ENCODE measurements at places on chromosomes 2 and 18. TPM values are rescaled to one million over a fixed set of nuclear protein-coding genes. Genes with fewer than 3 reads are reported as not detected.
A peak's percentile ranks its signal among the peaks of the same experiment; 100 is the strongest.

Gene SH2D6
- 1.1 TPM for total RNA-seq

Gene SERPINB4
- total RNA-seq, result not detected

Gene CRYBA2
- not detected for total RNA-seq

Gene GRHL1
- 0.76 TPM for total RNA-seq

Gene RNPEPL1
- total RNA-seq, result 98.0 TPM

Gene ADD2
- total RNA-seq, result 22.3 TPM

Gene UPP2
- total RNA-seq, result not detected

Gene SELENOI
- total RNA-seq, result 20.0 TPM

Gene EMILIN2
- 48.2 TPM for total RNA-seq

Gene AOX1
- total RNA-seq, result 0.07 TPM

DNA sequence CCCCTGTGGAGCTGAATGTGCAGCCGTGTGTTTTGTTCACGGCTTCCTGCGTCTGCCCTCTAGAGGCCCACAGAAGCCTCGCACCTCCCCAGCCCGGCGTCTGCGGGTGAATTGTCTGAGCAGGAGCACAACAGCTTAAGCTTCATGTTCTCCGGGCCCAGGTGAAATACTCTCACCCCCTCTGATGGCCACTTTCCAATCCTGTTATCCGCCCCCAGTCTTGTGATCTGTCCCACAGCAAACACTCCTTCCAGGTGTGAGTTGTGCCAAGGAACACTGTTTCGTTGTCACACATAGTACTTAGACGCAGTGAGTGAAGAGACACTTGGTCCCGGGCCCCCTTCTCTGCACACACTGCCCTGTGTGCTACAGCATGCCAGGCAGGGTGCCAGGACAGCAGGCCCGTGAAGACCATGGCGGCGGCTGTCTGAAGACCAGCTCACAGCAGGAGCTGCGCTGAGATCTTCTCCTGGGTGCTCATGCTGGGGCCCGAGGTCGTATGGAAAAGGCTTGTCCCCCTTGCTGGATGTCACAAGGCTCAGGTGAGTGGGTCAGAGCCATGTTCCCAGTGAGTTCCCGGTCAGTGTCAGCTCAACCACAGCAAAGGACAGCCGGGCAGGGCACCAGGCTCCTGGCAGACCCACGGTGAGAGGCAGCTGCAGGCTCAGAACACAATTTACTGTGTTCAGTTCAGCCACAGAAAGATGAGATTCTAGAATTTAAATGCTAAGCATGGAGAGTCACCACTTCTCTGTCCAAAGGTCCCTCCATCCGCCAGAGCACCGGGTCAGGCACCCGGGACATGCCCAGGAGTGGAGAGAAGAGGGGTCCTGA, 6.8 kb upstream of the PXDN start:
- DNase-seq, result peak; percentile 60

DNA sequence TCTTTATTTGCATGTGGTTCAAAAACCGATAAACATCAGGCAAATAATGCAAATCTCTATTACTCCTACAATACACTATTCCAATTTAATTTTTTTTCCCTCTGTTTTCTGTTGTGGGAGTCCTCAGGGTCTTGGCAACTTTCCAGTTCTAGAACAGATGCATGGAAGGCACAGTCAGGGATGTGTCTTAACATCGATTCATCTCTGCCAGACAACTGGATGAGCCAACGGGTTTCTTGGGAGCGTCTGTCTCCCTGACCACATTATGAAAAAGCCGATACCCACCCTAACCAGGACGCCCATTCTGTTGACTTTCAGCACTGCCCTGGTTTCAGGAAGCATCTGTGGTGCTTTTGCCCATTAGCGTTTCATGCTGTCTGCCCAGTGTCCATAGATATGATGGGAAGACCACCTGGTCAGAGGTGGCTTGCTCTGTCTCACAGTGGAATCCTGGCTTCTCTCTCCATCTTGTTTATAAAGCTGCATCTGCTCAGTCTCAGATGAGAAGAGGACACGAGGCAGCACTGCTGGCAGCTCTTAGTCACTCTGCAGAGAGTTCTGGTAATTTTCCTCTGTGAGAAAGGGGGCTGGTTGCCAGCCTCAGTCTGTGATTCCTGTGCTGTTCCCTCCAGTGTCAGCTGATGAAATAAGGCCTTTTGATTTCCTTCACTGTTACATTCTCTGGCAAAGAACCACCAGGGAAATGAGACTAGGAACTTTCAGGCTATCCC, 57.9 kb upstream of the KCNE4 start:
- DNase-seq, result no peak

- DNase-seq, result no peak
Measured at GRCh38 chr2:1591461-1591770, 152.9 kb downstream of the PXDN start.

DNA sequence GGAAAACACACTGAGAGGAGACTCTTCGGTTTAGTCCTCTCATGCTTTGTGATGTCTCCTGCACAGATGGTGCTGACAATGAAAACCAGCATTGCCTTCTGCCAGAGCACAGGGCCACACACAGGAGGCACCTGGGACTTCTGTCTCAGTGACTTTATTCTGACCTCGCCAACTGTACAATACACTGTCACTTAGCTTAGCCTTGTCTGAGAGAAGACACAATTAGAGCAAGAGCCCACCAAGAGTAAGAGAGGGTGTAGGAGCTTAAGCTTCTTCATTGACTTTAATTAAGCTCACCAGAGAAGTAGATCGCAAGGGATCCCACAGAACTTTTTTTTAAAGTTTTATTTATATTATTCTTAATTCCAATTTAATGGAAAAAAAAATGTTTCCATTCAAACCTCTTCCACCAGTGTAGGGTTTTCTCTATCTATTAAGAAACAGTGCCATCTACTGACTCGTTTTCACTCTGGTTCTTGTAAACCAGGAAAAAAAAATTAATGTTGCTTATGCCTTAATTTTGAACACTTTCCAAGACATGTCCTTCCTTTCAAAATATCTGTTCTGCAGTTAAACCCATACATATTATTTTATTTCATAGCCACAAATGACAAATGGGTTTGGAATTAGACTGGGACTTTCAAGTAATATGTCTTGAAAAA, 42.4 kb upstream of the DDX18 start:
- DNase-seq, result no peak

- no peak for DNase-seq
Measured at GRCh38 chr2:66587216-66587615, 152.3 kb downstream of the MEIS1 start.

DNA sequence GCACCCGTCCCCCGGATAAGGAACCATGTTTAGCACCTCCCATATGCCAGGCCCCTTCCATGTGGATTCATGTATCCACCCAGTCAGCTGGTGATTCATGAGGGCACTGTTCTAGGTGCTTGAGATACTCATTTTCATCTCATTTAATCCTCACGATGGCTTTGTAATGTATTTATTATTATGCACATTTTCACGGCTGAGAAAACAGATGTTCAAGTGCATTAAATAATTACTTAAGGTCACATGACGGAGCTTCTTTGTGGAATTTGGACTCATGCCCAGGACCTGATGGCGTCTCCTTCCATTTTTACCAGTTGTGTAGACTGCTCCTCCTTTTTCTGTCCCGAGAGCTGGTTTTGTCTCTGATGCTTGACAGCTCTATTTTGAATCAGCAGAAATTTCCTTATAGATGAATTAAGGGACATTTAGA, 72.2 kb upstream of the RBM44 start:
- DNase-seq, result no peak

DNA sequence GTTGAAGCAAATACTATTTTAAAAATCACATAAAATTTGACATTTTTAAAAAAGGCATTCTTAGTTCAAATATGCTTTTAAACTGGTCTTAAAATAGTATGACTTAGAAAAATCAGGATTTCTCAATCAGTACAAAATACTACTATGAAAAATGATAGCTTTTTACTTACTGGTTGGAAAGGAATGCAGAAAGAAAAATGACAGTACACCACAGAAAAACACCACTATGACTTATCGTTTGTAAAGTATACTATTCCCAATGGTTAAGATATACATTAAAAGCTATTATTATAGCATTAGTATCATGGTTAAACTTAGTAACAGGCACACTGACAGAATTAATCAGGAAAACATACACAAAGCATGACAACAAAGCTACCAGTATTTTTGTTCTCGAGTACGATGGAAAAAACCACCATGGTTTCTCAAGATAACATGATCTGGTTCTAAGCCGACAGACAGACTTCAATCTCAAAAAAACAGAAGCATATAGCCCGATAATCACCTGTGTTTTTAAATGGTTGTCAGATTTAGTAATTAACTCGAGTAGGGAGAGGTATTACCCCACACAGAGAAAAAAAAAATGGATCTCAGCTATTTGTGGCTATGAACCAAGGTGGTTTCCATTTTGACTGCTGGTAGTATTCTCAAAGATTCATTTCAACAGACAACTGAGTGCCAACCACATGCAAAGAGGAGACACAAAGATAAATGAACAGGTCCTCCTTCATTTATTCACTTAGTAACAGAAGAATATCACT, 39.1 kb downstream of the CUL3 start:
- DNase-seq, result no peak

GRCh38 chr18:73782405-73782804, 365.2 kb downstream of the FBXO15 start:
- no peak for DNase-seq

DNA sequence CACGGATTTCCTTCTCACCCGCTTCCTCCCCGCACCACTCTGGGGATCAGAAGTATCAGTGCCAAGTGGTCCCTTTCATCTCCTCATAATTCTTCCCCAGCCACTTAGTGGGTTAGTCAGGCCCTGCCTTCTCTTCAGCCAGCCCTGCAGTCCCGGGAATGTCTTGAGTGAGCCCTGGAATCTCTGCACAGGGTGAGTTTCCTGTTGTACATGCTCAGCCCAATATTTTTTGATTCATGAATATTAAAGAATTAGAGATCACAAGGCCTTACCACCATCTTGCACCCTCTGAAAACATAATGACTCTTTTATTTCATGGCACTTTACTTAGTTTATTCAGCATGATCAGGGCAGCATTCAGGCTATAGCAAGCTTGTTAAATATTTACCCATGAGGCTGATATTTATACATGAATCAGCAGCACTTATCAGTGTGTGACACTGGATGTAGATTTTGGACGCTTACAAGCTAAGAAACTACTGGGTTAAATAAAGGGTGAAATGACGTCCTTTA, 159.4 kb upstream of the FOSL2 start:
- no peak for DNase-seq

- no peak for DNase-seq
Measured at GRCh38 chr2:199606193-199606780, 148.5 kb upstream of the SATB2 start.

DNA sequence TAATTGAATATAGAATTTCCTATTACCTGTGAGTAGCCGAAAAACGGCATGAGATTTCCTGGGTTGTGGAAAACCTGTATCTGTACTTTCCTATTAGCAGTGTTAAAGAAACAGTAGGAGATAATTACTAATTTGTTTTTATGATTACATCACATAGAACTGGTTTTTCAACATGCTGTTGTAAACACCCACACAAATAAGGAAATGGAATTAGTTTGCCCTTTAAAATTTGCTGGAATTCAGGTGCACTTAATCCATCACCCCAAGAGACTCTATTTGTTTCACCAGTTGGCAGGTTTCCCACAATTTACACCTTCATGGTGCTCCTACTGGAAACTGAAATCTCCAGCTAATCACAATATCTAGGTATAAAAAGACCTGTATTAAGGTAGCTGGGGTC, 274.1 kb upstream of the SLC8A1 start:
- no peak for DNase-seq

DNA sequence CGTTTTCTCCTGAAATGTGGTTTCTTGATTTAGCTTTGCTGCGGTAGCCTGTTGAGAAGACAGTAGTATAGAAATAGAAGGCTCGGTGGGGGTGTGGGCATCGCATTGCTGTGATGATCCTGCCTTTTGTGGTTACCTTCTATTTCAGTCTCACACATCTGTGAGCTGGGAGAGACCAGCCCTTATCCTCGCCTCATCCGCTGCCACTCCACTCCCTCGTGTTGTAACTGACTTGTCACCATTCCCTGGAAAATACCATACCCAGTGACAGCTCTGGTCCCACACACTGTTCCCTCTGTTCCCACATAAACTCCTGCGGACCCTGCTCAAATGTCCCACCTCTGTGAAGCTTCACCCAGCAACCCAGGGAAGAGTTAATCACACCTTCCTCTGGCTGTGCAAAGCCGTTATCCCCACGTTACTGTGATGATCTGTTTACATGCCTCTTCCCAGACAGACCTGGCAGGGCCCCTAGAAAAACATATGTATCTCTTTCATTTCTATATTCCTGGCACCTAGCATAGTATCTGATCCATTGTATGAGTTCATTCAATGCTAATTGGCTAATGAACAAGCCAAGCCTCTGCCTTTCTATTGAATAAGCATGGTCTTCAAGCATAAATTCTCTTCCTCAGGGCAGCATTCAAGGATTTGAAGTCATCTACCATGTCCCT, 114.6 kb downstream of the MAPK4 start:
- no peak for DNase-seq

GRCh38 chr2:80530442-80531064, 226.0 kb upstream of the LRRTM1 start:
- DNase-seq, result no peak

- no peak for DNase-seq
Measured at GRCh38 chr2:38485734-38486133, 108.7 kb upstream of the ATL2 start.

DNA sequence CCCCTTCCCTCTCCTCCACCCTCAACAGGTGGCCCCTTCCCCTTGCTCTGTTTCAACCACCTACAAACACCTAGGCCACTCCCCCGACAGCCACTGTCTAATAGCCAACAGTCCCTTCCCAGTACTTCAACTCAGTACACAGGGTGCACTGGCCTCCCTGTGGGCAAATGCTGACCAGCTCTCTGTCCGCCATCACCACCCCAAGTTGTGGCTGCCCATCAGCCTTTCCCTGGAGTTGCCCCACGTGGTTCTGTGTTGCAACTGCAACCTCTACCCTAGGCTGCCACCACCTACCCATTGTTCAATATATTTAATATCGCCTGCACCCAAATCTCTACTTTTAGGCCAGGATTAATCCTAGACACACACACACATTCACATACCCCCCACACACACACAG, 173.5 kb downstream of the MREG start:
- DNase-seq, result no peak

- no peak for DNase-seq
Measured at GRCh38 chr2:67904966-67905365, 157.8 kb downstream of the C1D start.

GRCh38 chr18:2617401-2617998, 38.0 kb upstream of the SMCHD1 start:
- no peak for DNase-seq

DNA sequence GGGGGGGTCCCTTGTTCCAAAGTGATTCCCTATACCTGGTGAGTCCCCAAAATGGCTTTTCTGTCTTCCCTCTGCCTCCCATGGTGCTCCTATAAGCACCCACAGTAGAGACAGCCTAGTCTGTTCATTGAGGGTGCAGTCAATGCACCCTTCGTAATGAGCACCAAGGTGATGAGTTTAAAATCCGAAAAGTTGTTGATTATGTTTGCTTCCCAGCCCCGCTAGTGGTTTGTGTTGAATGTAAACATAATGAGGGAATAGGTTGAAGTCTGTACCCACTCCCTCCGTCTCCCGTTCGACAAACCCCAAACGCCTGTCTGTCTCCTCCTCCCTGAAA, 2.3 kb downstream of the FOSL2 start:
- no peak for DNase-seq

DNA sequence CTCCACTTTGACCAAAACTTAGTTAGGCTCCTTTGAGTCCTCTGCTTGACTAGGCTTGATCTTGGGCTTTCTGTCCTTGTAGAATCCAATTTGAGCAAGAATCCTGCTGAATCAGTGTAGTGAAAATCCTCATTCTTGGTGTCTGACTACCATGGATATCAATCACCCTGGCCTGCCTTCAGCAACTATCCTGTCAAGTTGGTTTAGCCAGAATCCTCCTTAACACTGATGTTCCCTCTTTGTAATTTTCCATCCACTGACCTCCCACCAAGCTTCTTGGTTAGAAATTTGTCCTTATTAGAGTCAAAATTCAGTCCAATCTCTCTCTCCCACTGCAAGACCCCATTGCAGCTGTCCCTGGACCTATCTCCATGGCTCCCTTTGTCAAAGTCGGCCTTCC, 494 bp upstream of the RBM45 start:
- DNase-seq, result no peak

Measured in B cell (primary cell).